ENCODE measurements at places on chromosomes 6 and 20.

DNA sequence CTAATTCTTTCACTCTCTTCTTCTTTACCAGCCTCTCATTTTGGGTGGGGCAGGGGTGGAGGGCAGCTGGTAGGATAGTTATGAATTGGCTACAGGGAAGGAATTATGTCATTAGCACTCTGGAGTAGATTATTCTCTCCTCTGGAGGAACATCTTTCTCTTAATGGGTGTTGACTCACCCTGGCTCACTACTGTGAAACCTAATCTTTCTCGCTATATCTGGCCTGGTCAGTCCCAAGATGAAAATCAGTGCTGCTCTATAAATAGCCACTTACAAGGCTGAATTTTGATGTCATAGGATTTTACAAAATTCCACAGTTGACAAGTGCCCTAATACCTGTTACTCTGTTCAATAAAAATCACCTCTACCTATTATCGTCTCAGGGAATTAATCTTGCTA, 151.3 kb downstream of the COL9A1 start:
- no peak for DNase-seq

- no peak for DNase-seq
These were observed 75.2 kb upstream of the GLP1R start for GRCh38 chr6:38973178-38974057.

GRCh38 chr6:90098627-90099026, 198.0 kb downstream of the BACH2 start:
- DNase-seq, result no peak

GRCh38 chr6:98574984-98575383, 259.4 kb upstream of the POU3F2 start:
- no peak for DNase-seq

- DNase-seq, result no peak
These were observed 88.1 kb downstream of the ERMARD start for GRCh38 chr6:169839493-169839892.

DNA sequence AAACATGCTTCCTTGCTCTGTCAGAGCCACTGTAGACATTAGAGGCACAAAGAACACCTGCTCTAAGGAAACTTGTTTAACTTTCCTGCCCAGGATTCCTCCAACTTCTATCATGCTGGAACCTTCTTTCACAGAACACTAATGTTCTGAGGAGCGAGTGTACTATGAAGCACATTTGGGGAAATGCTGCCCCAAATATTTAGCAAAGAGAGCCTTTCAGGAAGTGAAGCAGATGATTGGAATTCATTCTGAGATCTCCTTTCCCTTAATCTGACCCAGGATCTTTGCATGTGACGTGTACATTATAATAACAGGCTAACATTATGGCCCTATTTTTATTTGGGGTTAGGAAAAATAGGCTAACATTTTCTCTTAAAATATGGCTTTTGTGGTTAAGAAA, 21.0 kb upstream of the FYN start:
- no peak for DNase-seq

GRCh38 chr6:154815938-154816820, 83.0 kb downstream of the SCAF8 start:
- no peak for DNase-seq

- DNase-seq, result no peak
These were observed 14.8 kb downstream of the SEMG2 start for GRCh38 chr20:45235995-45236394.

DNA sequence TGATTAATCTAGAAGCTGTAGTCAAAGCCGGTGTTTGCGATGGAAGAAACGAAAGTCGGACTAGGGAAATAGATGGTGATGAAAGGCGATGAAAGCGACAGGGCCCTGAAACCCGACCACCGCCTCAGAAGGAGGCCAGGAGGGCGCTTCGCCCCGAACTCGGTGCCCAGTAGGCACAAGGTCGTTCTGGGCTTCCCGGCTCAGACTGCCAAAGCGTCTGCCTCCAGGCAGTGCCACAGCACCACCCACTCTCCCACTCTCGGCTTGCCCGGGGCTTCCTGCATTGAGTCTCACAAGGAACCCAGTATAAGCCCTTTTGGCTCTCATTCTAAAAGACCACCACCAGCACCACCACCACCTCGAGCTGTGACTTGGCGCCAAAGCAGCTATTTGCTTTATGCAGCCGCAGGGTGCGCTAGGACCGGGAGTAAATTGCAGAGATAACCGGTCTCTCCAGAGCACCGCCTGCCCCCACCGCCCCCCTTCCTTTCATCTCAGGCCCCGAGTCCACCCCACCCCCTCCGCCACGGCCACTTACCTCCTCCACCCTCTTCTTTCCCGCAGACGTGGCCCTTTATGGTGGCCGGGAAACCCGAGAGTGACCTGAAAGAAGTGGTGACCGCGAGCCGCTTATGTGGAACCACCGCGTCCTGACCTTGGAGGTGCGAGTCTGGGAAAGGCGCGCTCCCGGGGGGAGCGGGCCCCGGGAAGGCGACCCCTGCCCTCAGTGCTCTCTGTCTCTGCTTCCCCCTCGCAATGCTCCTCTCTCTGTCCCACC, 2.4 kb downstream of the TCF21 start:
- DNase-seq, result no peak

DNA sequence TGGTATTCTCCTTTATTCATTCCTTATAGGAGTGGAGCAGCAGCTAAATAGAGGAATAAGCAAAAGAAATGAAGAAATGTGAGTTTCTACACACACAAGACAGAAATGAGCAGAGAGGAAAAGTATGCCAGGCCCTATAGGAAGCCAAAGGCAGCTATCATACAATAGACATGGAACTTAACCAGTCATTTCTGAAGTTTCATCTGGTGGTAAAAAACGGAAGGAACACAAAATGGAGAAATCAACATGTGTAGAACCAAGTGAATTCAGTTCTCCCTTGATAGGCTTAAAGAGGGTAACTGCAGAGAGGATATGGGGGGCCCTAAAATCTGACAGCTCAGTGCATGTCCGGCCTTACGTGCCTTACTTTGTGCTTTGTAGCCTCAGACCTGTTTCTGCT, 44.6 kb downstream of the TSBP1 start:
- no peak for DNase-seq

GRCh38 chr20:6053776-6054688, at the start of gene LRRN4:
TSS of gene LRRN4 (minus strand) at chr20:6054060. CDS start at chr20:6052799, 1,261 bp downstream.
- no peak for DNase-seq

GRCh38 chr6:112149236-112149635, 61.8 kb downstream of the FAM229B start:
- no peak for DNase-seq

DNA sequence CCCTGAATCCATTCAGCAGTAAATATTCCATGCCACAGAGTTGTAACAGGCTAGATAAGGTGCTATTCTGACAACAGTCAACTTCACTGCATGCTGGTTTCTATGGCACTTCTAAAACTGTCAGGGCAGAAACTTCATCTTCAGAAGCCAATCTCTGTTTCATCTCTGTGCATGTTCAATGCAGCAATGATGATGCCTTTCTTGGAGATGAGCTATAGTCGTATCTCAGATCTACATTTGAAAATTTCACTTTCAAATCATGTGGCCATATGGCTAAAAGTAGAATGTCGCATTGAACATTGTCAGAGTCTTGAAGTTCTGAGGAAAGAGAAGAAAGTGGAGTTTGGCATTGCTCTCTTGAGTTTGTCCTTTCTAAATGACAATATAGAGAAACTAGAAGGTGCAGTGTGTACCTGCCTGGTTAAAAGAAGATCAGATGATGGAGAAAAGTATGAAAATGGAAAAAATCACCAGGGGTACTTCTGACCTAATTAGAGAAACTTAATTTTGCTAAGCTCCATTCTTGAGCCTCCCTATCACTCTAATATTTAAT, 49.0 kb upstream of the VSTM2L start:
- DNase-seq, result no peak

GRCh38 chr20:57410398-57410920, 19.3 kb downstream of the RBM38 start:
- no peak for DNase-seq

DNA sequence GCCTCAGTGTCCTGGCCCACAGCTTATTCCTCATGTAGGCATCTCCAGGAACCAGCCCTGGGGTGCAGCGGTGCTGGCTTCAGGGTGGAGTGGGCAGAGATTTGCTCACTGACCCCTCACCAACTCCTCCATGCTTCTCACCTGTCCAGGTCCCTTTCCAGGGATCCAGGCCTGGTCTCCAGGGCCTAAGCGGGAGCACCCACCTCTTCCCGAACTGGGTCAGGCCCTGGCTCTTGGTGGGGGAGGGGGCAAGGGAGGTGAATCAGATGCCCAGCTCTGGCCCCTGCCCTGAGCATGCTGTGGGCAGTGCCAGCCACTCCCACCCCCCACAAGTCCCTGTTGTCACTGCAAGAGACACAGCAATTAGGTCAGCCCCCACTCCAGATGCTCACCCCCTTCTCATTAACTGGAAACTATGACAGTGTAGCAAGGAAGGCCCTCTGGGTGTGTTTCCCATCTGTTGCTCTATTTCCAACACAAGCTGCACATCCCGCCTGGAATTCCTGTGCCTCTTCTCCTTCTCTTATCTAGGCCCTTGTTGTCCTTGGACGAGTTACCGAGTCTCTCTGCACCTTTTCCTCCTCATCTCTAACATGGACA, 37.0 kb downstream of the MDFI start:
- DNase-seq, result no peak

- DNase-seq, result no peak
These were observed 49.8 kb downstream of the TPD52L1 start for GRCh38 chr6:125203395-125203794.

DNA sequence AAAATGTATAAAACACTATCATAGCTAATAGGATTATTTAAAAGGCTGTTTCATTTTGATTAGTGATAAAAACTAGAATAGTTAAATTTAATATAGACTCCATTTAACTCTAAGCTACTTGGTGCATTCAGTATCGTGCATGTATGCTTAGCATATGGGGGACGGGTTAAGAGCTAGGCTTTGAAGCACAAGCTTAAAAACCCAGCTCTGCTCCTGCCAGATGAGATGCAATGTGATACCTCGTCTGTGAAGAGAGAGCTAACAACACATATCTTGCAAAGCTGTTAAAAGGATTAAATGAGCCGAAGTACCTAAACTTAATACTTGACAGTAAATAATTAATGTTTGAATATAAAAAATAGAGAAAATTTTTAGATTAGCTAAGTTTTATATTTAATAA, 42.2 kb downstream of the DTNBP1 start:
- DNase-seq, result no peak

- DNase-seq, result no peak
These were observed 5.9 kb downstream of the CST1 start for GRCh38 chr20:23744817-23745216.

DNA sequence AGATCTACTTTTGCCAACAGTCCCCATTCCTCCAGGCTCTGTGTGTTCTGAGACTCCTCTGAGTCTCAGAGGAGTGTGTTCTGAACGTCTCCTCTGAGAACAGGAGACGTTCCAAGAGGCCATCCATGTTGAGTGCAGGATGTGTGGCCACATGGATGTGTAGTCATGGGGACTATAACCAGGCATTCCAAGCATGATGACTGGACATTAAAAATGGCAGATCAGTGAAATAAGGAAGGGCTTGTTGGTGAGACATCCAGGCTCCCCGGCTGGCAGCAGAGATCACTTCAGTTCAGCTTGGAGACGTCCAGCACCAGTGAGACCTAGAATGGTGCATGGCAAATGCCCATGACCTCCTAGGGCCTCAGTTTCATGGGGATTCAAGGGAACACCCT, 34.3 kb upstream of the POU5F1 start:
- no peak for DNase-seq

GRCh38 chr20:48893374-48893773, 28.1 kb upstream of the ARFGEF2 start:
- no peak for DNase-seq

DNA sequence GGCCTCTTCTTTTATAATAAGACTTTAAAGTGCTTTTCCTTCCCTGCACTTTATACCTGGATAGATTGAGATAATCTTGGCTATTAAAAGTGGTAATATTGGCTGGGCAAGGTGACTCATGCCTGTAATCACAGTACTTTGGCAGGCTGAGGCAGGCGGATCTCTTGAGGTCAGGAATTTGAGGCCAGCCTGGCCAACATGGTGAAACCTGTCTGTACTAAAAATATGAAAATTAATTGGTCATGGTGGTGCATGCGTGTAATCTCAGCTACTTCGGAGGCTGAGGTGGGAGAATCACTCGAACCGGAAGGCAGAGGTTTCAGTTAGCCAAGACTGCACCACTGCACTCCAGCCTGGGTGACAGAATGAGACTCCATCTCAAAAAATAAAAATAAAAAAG, 197.1 kb upstream of the RGS17 start:
- DNase-seq, result no peak

- DNase-seq, result no peak
These were observed 134.2 kb downstream of the CEP57L1 start for GRCh38 chr6:109229536-109229935.

- DNase-seq, result no peak
These were observed 78.6 kb downstream of the GCLC start for GRCh38 chr6:53466257-53466656.

DNA sequence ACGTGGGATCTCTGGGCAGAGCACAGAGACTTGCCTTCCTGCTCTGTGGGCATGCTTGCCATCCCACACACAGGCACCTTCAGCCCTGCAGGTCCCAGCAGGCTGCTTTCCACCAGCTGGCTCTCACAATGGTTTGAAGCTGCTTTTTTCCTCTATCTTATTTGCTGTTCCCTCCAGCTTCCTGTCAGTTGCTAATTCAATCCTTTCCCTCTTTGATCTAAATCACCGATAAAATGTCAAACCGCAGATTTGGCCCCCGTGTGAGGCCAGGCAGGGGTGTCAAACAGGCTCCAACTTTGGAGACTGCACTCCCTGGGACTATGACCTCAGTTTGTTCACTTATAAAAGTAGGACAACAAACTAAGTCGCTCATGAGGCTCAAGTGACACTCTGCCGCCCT, 40.6 kb upstream of the PCMTD2 start:
- no peak for DNase-seq

DNA sequence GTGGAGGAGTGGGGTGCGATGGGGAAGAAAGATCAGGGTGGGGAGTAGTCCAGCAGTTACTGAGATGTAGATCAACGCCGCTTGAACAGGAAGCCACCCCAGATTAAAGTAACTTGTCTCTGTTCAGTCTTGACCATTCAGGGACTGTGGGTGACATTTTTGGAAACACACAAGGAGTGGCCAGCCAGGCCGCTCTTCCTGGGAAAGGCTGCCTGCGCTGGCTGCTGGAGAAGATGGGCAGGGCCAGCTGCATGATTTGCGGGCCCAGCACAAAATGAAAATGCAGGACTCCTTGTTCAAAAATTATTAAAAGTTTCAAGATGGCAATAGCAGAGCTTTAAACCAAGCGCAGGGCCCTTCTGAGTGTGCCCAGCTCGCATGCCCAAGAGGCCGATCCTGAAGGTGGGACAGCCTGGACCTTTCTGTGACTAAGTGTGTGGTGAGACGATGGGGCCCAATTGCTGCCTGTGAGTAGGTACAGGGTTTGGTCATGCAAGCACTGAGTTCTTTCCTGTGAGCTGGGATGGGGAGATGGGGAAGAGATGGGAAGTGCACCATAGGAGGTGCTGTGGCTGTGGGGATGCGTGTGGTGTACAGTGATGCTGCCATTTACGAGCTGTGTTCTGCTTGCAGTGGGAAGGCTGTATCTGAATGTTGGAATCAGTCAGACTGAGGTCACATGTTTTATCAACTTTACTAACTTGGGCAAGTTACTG, 51.3 kb downstream of the DAAM2 start:
- no peak for DNase-seq

GRCh38 chr6:4510906-4511640, 265.1 kb upstream of the CDYL start:
- DNase-seq, result no peak
